ENCODE measurements at places on chromosomes 13 and 19.

DNA sequence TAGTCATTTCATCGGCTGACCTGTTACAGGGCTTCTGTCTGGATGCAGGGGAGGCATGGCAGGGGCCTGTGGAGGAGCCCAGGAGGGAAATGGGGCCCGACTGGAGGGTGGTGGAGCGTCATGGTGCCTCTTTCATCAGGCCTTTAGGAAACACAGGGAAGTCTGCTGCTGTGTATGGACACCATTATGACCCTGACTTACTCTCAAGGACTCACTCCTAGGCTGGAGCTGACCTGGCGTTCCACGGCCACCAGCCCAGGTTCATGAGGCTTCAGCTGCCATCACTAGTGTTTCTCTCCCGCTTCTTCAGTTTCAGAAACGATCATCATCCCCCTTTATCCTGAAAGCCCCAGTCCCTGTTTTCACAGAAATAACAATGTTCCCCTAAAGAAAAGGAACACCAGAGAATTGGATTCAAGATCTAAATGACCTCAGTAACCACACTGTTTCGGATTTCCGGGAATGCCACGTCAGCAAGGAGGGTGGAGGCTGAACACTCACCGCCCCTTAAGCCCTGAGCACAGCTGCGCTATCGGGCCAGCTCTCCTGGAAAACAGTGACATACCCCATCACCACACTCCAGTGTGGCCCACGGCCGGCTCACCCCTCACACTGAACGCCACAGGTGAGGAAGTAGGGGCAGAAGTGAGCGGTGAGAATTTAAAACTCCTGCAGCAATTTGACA lies 67.6 kb downstream of the SOX1 start:
- DNase-seq: no peak

DNA sequence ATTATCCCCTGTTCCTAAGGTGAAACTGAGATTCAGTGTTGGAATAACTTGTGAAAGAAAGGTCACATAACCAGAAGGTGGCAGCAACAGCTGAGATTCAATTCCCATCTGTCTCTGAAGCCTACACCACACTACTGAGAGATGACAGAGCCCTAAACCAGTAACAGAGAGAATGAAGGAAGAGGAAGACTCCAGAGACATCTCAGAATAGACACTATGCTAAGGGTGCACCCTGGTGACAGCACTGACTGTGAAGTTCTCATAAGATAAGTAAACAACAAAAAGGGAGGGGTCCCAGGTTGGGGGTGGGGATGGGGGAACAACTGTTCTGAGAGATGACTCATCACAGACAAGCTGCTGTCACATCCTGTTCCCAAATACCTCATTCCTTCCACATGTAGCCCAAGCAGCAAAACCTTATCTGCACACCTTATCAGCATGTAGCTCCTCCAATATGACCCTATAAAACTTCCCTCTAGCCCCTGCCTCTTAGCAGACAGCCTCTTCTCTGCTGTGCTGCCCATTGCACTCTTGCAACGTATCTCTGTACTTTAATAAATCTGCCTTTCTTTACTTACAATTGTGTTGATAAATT lies 46.5 kb downstream of the UTP14C start:
- no peak for DNase-seq

GRCh38 chr19:52142001-52142595 lies 2.4 kb upstream of the ZNF616 start:
- no peak for DNase-seq

DNA sequence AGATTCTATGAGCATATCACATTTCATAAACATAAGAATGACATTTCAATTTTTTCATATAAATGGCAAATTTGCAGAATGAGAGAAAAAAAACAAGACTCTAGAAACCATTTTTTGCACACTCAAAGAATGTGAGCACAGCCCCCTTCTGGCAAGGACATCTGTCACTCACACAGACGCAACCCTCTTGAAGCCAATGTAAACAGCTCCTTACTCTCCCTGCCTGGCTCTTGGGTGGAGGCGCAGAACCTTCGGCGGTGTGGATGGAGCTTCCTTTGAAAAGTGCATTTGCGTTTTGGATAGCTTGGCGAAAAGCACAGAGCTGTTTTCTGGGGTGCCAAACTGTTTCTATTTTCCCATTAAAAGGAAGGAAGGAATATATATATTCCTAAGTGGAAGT lies 367.6 kb upstream of the TSHZ3 start:
- no peak for DNase-seq

- DNase-seq: no peak
These were observed 222.8 kb downstream of the NDFIP2 start for GRCh38 chr13:79703772-79704171.

DNA sequence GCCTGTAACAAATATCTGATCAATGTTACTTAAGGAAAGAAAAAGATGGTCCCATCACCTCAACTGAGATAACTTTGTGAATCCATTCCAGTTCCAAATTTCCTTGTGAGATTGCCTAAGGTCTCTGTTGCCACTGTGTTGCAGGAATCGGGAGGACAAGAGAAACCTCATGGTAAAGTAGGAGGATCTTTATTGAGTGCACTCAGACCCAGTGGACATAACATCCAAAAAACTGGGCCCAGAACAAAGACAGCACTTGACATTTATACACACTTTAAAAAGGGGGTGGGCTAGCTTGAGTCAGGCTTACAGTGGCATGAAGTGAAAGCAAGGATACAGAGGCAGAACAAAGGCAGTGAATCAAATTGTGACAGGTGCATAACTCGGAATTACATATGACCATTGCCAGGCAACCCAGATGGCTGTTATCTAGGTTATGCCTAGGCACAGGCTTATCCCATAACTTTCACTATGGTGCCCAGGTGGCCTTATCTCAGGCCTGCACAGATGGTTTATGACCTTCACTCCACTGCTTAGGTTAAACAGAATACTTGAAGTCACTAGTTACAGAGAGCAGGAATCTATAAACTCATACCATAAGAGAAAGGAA lies 459.4 kb upstream of the PCDH20 start:
- no peak for DNase-seq

GRCh38 chr19:3357992-3358688 lies 8.2 kb upstream of the NFIC start:
- no peak for DNase-seq
